GM12864 (cell line): ENCODE measurements at places on chromosomes 12 and 14.

DNA sequence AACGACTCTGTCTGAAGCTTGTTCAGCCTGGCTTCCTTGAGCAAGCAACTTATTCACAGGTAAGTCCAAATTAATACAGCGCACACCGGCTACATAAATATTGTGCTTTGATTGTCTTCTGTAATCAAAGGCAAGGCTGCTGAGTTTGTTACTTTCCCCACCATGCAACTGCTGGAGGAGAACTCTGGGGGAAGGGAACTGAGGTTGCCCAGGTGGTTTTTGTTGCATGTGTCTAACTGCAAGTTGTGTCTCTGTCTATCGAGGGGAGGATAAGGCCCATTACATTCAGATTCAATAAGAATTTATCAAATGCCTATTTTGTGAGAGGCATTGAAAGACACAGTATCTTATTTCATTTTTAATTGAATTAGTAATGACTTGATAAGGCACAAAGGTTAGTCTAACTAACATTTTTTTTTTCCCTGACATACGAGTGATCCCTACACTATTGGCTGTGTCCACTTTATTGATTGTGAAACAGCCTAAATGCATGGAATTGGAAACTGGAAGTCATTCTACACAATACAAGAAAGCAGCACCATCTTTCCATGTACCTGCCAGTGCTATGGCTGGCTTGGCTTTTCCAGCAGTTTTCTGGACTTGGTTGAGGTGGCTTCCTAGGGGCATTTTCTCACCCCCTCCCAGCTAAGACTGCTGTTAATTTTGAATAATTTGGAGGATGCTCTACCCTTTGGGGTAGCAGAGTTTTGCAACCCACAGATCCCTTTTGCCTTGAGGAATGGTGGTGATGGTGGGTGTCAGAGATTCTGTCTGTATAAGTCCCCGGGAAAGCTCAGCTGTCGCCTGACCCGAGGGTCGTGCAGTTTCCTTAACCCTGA, 951 bp upstream of the CHST11 start:
- no peak for DNase-seq

GRCh38 chr12:47107926-47108325, 28.2 kb upstream of the AMIGO2 start:
- DNase-seq, result no peak

- DNase-seq, result no peak
These were observed 9.8 kb downstream of the BCL11B start for GRCh38 chr14:99261912-99262787.

- DNase-seq, result no peak
These were observed 548.6 kb upstream of the TBX3 start for GRCh38 chr12:115232455-115233156.

DNA sequence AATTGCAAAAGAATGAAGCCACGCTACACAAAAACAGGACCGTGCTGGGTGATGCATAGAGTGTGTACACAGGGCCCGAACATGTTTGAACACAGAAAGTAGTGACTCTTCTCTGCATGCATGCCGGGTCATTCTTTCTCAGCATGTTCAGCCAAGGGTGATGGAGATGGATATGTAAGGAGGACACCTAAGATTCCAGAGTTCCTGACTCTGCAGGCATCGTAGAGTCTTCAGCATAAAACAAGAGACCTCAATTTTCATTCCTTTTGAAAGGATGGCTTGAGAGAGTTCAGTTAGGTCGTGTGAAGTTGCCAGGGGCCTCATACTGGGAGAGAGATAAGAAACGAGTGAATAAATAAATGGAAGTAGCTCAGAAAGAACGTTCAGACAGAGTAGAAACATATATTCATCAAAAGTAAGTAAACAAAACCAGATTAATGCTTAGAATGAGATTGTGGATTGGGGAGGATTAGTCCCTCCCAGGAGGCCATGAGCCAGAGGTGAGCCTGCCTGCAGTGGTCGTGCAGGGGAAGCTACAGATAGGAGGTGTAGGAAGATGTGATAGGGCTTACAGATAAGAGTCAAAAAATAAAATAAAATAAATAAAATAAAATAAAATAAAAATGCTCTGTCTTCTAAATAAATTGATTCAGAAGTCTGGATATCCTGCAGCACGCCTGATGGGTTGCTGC, 27.6 kb upstream of the SEL1L start:
- DNase-seq, result no peak

DNA sequence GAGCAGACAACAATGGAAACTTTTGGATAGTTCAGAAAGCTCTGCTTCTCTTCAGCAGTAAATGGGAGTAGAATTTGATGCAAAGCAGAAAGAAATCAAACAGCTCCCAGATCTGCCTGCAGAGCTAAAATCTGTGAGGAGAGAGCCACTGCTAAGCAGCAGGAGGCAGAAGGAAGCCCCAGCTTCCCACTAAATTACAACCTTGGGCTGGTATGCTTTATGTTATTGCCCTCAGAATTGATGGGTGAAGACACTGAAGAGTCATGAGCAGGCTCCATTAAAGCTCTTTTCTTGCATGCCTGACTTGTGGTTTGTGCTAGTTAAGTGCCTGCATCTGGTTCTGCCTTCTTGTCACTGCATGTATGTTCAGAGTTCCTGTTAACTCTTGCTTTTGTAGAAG, 8.4 kb downstream of the ZC2HC1C start:
- DNase-seq, result no peak

- no peak for DNase-seq
These were observed 12.2 kb upstream of the C14orf180 start for GRCh38 chr14:104567141-104567956.

DNA sequence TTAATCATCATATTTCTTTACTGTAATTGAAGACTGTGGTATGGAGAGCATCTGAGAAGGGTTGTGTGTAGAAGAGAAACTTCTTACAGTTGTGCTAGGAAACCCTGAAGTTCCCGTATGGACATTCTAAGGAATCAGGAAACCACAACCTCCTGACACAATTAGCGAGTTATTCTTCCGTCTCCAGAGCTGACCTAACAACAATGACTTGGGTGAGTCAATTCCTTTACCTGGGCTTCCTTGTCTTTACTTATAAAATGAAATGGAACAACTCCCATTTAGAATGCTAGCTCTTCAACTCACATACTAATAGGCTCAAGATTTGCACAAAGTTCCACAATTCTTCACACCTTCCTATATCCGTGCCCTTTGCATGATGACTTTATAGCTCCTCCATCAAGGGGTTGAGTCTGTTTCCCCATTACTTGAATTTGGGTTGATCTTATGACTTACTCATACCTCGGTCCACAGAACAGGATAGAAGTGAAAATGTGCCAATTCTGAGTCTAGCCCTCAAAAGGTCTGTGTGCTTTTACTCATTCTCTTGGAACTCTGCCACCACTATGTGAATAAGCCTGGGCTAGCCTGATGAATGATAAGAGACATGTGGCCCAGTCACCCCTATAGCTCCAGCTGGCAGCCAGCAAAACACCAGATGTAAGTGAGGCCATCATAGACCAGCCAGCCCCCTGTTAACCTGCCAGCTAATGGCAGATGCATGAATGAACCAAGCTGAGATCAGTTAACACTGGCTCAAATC, 459.4 kb downstream of the ETNK1 start:
- DNase-seq, result no peak

GRCh38 chr14:99009871-99010270, 262.1 kb downstream of the BCL11B start:
- DNase-seq, result no peak

- DNase-seq, result no peak
These were observed 145.7 kb downstream of the NUAK1 start for GRCh38 chr12:105992849-105993740.

DNA sequence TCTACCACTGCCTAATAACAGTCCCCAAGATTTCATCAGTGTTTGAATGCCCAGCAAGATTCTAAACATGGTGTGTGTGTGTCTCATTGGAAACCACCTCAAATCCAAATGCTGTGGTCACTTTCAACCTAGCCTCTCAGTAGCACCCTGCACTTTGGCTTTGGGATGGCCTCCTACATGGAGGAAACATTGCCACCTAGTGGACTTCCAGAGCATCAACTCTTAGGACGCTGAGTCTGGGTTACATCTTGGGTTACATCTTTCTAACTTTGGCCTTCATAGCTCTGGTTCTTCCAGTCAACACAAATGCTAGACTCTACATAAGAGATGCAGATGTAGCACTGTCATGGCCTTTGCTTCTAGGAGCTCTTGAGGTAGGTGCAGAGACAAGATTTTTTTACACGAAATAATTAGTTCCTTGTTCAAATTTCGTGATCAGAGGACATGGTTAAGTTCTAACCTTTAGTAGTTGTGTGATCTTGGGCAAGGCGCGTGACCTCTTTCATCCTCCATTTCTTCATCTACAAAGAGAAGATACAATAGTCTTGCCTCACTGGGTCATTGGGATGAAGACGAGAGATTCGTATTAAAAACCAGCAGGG, 113.5 kb upstream of the VASH1 start:
- DNase-seq, result peak; percentile 27

DNA sequence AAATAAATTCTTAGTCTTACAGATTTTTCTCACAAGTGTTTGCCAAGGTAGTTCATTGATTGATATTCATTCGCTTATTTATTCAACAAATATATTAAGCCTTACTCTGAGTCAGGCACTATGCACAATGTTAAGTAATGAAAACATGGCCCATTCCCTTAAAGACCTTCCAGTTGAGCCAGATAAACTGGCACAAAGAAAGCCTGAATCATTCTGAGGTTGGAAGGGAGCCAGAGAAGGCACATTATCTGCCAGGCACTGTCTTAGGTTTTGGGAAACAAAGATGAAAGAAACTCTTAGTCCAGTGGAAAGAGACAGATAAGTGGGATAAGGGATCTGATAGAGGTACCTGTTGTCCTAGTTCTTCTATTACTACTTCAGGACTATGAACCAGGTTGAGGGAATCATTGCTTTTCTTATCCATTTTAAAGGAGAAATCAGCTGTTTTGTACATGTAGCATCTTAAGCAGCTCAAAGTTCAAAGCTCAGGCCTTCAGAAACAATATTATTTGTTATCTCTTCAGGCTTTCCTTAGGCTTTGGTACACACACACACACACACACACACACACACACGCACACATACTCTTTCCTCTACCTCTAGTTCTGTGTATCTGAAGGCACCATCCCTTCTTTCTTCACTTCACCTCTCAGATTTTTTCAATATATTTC, 27.0 kb downstream of the PDE6H start:
- no peak for DNase-seq

- DNase-seq, result no peak
These were observed 111.0 kb downstream of the BEGAIN start for GRCh38 chr14:100476012-100476822.

DNA sequence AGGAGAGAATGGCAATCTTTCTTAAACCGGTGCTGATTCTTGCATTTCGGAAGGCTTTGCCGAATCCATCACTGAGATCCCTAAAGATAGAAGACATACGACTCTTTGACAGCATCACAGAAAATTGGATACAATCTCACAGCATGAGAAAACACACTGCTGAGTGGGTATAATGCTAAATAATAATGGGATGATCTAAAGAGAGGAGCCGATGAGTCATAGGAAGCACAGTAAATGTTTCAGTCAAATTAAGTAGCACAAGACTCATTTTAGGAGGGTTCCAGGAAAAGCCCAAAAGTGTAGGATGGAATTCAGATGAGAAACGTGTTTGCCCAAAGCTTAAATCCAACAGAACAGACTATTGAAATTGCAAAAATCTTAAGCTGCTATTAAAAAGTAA, 81.7 kb downstream of the CPNE8 start:
- DNase-seq, result no peak

- DNase-seq, result no peak
These were observed 4.4 kb downstream of the CLSTN3 start for GRCh38 chr12:7134396-7135166.

DNA sequence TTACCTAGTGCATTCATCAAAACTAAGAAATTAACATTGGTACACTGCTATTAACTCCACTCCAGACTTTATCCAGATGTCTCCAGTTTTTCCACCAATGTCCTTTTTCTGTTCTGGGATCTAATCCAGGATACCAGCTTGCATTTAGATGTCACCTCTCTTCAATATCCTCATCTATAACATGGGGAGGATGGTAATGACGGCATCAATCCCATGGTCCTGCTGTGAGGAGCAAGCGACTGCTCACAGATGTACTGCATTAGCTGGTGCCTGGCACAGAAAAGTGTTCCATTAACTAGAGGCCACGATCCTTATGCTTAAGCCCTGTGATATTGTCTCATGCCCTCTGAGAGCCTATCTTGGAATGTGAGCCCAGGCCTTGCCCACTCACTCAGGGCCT, 53.8 kb downstream of the CALM1 start:
- DNase-seq, result no peak

GRCh38 chr14:66623838-66624237, 115.9 kb downstream of the GPHN start:
- DNase-seq, result no peak

- no peak for DNase-seq
These were observed 71.2 kb downstream of the IRF2BPL start for GRCh38 chr14:76957224-76957891.

GRCh38 chr14:36313898-36314297, 6.5 kb downstream of the MBIP start:
- DNase-seq, result no peak

GRCh38 chr12:121167232-121167820, 34.6 kb downstream of the P2RX7 start:
- no peak for DNase-seq

GRCh38 chr12:57781244-57781643, 1.3 kb upstream of the TSFM start:
- DNase-seq, result no peak

DNA sequence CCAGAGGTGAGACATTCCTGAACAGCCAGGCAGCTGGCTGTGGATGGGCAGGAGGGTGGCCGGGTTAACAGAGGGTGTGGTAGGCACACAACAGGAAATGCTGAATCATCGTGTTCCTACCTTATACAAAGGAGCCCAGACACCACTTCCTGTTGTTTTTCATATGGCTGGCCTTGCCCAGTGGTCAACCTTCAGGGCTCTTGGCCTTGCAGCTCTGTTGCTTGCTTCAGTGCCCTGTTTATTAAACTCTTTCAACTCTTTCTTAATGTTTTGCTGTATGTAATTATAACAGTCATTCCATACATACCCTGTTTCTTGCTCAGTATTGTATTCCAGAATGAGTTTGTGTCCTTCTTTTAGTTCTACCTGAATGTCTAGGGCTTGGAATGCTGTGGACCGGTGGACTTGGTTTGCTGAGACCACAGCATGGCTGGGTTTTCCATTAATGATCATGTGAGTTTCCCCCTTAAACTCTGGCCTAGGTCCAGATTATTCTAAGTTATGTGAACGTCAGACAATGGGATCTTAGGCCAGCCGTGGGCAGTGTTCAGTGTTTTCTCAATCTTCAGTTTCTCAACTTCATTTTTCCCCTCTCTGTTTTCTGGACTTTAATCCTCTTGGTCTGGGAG, 11.9 kb downstream of the CFAP54 start:
- DNase-seq, result peak; percentile 61

DNA sequence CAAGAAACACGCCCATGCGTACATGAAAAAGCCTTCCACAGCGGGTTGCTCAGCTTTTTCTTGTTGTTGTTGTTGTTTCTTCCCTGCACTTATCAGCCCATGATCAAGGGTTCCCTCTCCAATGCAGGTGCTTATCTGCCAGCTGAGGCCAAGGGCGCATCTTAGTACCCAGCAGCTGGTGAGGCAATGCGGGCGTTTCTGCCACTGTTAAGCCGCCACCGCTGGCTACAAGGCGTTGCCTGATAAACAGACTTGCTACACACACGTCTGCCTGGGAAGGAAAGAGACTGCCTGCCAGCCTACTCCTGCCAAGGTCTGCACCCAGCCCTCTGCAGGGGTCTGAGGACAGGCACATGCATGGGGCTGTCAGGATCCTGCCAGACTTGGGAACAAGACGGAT, 345.9 kb downstream of the BCL11B start:
- no peak for DNase-seq
